Lower leg skin (tissue), 4 donors: ENCODE measurements at places on chromosomes 16 and 17. TPM values are rescaled to one million over a fixed set of nuclear protein-coding genes. Genes with fewer than 3 reads are reported as not detected.

- DNase-seq: no peak
Observed at GRCh38 chr17:7720125-7720524, 2.6 kb downstream of the DNAH2 start.

GRCh38 chr17:80527016-80527645 is 17.5 kb upstream of the RPTOR start:
- DNase-seq: no peak

- no peak for DNase-seq
Observed at GRCh38 chr17:32285746-32286517, 20.3 kb downstream of the RHBDL3 start.

The WNT3 gene
- total RNA-seq: 52.2 TPM

GRCh38 chr16:88453611-88454522 is 787 bp downstream of the ZFPM1 start:
- DNase-seq: no peak

GRCh38 chr17:46942441-46943217 is 19.7 kb downstream of the GOSR2 start:
- DNase-seq: no peak

GRCh38 chr16:73565263-73565662 is 517.3 kb upstream of the ZFHX3 start:
- no peak for DNase-seq

DNA sequence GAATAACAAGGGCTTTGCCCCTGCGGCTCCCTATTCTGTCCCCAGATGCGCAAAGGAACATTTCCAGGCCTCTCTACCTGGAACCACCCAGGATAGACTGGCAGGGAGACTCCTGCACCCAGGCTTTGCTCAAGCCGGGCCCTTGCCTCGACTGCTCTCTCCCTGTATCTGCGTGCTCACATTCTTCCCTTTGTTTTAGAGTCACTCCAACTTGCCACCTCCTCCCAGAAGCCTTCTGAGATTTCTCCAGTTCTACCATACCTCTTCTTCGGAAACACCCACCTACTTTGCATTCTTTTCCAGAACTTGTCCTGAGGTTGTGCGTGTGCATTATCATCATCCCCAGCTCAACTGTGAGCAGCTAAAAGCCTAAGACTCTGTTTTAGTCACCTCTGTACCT is 3.0 kb downstream of the CES5A start:
- DNase-seq: no peak
